ENCODE measurements at places on chromosomes 13 and 19.

GRCh38 chr13:90757127-90757680, 590.3 kb upstream of the MIR17HG start:
- no peaks in the 10 kb centered on the region for H3K27me3 ChIP-seq
- H3K4me3 ChIP-seq, result no peak overlapping the region
- H3K27ac ChIP-seq, result no peak overlapping the region
- H3K36me3 ChIP-seq, result no peaks in the 10 kb centered on the region
- H3K4me1 ChIP-seq, result no peaks in the 10 kb centered on the region

DNA sequence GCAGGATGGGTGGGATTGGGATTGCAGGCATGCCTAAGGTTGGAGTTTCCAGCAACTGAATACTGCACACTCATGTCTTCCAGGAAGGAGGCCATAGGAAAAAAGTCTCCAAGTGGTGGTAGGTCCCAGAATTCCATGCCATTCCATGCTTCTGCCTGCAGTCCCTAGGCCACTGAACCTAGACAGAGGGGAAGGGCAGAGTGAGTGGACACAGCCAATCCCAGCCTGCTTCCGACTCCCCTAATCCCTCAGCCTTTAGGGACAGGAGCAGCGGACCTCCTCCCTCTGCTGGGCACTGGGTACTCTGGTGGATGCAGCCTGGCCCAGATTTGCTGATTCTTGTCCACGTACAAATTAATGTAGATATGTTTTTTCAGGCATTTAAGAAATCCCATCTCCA, 17.0 kb downstream of the VSTM2B start:
- no peak overlapping the region for H3K4me3 ChIP-seq
- peaks cover 10% of the 10 kb centered on the region for H3K36me3 ChIP-seq

DNA sequence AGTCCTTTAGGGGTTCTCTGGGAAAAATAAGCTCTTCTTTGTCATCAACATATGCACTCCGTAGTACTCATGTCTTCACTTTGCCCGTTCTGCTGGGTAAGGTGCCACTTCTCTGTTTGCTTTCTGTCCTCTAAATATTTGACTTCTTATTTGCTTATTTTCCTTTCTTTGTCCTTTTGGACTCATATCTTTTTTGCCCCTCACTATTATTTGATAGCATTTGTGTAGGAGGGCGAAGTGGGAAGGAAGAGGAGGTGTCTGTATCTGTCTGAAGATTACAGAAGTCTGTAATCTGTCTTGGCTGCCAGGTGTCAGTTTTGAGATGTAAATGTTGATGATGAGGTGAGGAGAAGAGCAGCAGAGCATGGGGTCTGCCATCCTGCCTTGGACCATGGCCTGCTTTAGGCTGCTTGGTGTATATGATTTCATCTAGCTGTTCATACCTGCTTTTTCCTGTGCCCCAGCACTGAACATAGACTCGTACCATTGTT, 30.8 kb downstream of the USPL1 start:
- H3K36me3 ChIP-seq, result peaks cover 20% of the 10 kb centered on the region
- H3K4me1 ChIP-seq, result peaks cover 30% of the 10 kb centered on the region
- H3K4me3 ChIP-seq, result no peak overlapping the region
- H3K27me3 ChIP-seq, result no peaks in the 10 kb centered on the region

DNA sequence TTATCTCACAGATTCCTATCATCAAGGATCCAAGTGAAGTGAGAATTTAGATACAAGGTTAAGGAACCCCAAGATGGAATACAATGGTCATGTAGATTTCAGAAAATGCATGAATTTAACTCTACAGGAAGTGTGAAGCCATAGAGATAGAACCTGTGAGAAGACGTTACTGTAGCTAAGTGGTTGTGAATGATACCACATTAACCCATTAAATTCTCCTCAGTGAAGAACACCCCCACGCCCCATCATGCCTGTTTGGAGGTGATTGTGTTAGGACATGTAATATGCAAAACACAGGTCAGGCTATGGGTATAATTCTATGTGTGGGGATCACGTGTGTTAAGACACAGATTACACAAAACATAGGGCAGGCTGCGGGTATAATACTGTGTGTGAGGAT, 1166.7 kb downstream of the EFNB2 start:
- H3K4me1 ChIP-seq, result no peaks in the 10 kb centered on the region
- no peaks in the 10 kb centered on the region for H3K36me3 ChIP-seq
- no peak for DNase-seq

DNA sequence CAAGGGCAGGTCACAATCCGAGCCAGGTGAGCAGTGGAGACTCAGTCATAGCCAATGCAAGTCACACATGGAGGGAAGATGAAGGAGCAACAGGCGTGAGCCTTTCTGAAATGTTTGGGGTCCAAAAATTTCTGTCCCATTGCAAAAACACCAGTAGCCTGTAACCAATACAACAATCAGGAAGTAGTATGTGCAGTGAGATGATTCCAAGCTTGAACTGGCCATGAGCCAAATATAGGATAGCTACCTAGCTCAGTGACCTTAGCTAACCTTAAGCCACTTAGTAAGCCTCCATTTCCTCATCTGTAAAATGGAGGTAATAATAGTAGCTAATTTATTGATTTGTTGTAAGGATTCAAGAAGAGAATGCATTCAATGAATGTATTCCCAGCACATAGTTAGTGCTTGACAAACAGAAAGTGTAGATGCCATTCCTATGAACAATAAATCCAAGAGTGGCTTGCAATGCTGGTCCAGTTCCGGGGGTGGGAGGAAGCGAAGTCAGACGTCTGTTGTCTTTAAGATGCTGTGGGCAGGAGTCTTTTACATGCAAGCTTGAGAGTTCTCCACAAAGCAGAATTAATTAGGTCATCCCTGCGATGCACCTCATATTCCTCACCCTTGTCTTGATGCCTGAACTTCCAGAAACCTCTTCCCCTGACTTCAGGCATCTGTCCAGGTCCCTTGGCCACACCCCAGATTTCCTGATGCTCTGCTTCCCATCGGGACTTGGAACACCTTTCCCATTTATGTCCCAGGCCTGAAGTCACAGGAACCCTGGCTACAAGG, 195.7 kb upstream of the UBL3 start:
- H3K4me3 ChIP-seq, result no peak overlapping the region
- DNase-seq, result no peak
- no peak overlapping the region for H3K27ac ChIP-seq
- H3K27me3 ChIP-seq, result peaks cover 5% of the 10 kb centered on the region
- H3K4me1 ChIP-seq, result peaks cover 15% of the 10 kb centered on the region

DNA sequence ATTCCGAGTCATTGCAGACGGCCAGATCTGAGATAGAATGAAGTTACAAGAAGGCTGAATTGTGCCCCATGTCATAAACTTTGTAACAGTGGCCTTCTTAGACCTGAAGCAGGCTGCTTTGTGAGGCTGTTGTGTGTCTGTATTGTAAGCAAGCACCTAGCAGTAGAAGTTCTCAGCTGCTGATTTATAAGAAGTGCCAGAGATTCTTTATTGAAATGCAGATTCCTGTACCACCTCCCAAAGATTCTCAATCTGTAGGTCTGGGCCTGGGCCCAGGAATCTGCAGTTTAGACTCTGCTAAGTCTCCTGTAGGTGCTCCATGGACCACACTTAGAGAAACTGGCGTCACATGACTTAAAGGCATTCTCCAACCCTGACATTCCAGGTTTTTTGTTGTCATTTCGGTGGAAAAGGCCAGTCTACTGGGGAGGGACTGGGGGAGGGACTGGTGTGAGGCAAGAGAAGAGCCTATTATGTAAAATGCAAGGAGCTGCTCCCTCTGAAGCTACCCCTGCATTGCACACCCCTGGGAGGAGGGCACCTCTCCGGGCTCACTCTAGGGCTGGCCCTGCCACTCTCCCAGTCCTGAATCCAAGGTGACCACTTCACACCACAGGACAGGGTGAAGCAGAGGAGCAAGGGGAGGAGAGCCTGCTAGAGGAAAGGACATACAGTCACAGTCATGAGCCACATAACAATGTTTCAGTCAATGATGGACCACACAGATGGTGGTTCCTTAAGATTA, 769 bp upstream of the TMEM272 start:
- H3K27me3 ChIP-seq, result peaks cover 23% of the 10 kb centered on the region
- H3K4me3 ChIP-seq, result no peak overlapping the region
- H3K4me1 ChIP-seq, result peaks cover 5% of the 10 kb centered on the region
- H3K27ac ChIP-seq, result no peak overlapping the region
- DNase-seq, result no peak

DNA sequence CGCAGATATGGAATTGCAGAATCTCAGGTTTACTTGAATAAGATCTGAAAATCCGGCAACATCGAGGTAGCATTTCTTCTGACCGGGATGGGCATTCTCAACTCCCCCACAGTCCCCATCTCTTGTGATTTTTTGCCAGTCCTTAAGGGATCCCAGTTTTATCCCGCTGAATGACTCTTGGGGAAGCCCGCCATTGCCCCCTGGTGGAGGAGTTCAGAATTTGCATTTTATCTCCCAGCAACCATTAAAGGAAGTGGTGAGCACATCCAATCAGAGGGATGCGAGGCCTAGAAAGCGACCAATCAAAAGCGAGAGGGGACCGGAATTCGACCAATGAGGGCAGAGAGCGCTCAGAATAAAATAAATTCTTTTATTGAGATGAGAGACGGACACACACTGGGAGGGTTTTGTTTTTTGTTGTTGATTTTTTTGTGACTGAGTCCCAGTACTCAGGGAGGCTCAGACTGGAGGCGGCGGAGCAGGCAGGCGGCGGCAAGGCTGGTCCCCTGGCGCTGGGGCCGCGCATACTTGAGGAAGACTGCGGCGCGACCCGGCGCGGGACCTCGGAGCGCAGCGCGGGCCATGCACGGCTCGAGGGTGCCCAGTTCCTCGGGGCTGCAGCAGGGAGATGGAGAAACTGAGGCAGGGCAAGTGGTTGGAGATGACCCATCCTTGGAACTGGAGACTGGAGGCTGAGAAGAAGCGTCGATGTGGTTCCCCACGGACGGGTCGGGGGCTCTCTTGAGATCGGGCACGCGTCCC, 3.9 kb upstream of the TTC9B start:
- H3K27me3 ChIP-seq, result peaks cover 62% of the 10 kb centered on the region
- H3K4me3 ChIP-seq, result peak overlapping the region; percentile 60
- H3K36me3 ChIP-seq, result peaks cover 2% of the 10 kb centered on the region
- peak; percentile 53 for DNase-seq

DNA sequence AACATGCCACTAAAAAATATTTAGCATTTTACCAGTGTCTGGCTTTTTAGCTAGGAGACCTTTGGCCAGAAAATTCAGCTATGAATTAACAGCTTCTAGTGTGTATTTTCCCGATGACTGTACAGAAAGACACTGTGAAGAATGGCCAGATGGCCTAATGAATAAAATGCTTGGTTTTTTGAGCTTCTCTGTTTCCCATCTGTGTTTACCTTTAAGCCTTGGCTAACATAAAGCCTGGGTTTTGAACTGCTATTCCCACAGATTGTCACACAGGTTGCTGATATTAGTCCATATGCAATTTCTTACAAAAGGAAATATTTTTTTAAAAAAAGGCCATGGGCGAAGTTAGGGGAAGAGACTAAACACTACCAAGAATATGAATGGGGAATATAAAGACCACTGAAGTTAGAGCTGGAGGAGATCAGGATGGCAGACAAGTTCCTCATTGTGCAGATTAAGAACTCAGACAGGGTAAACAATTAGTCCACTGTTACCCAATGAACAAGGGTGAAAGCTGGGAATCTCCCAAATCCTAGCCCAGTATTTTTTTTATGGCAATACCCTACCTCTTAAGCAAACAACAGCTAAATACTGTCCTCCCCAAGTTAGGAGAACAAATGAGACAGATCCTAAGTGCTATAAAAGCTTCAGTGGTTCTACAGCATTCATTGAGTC, 95.1 kb downstream of the DCT start:
- DNase-seq, result no peak
- H3K4me3 ChIP-seq, result no peak overlapping the region
- no peaks in the 10 kb centered on the region for H3K4me1 ChIP-seq

- no peak overlapping the region for H3K4me3 ChIP-seq
- no peak for DNase-seq
- no peak overlapping the region for H3K27ac ChIP-seq
- H3K36me3 ChIP-seq, result no peaks in the 10 kb centered on the region
- H3K4me1 ChIP-seq, result no peaks in the 10 kb centered on the region
- no peaks in the 10 kb centered on the region for H3K27me3 ChIP-seq
Measured at GRCh38 chr13:47420568-47420967, 523.7 kb upstream of the HTR2A start.

GRCh38 chr13:21058361-21058760, 3.0 kb downstream of the LATS2 start:
- H3K4me3 ChIP-seq, result peak overlapping the region; percentile 41
- H3K27ac ChIP-seq, result no peak overlapping the region
- peaks cover 14% of the 10 kb centered on the region for H3K4me1 ChIP-seq
- no peaks in the 10 kb centered on the region for H3K36me3 ChIP-seq
- peaks cover 11% of the 10 kb centered on the region for H3K27me3 ChIP-seq
- no peak for DNase-seq

GRCh38 chr13:48043789-48044503, 6.4 kb downstream of the NUDT15 start:
- H3K36me3 ChIP-seq, result peaks cover 4% of the 10 kb centered on the region
- no peak for DNase-seq
- H3K27ac ChIP-seq, result peak overlapping the region; percentile 80
- H3K4me1 ChIP-seq, result peaks cover 14% of the 10 kb centered on the region
- H3K4me3 ChIP-seq, result peak overlapping the region; percentile 31

DNA sequence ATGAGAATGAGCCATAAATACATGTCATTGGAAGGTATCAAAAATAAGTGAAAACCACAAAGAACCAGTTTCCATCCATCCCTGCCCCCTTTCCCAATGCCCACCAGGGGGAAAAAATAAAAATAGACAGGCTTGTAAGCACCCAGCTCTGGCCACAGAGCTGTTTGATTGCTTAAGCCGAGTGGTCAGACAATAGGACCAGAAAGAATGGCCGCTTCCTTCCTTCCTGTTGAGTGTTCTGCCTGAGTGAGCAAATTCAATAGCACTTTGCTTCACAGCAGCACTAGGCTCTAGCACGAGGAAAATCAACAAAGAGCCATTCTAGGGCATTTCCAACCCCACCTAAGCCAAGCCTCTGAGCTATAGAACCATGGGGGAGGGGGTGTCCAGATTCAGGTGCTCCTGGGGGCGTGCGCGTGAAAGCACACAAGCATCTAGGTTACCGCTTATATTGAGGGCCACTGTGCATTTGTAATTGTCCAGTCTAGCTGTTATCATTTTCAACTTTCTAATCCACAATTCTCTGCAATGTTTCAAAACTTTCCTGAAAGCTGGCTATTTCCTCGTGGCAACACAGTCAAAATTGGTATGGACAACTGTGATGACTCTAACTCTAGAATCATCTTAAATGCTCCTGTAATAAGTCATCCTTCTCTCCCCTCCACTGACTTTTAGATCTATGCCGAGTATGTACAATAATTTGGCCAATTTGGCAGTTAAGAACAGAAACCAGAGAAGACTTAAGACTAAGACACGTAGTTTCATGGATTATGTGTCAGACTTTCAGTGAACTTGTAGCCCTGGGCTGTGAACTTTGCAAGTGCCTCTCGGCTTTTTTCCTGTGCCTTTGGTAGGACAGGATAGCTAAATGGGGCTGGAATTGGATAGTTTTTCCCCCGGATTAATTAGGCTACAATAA, 64.3 kb downstream of the SPRY2 start:
- H3K27me3 ChIP-seq, result no peaks in the 10 kb centered on the region
- H3K27ac ChIP-seq, result no peak overlapping the region
- no peak for DNase-seq
- no peaks in the 10 kb centered on the region for H3K36me3 ChIP-seq

DNA sequence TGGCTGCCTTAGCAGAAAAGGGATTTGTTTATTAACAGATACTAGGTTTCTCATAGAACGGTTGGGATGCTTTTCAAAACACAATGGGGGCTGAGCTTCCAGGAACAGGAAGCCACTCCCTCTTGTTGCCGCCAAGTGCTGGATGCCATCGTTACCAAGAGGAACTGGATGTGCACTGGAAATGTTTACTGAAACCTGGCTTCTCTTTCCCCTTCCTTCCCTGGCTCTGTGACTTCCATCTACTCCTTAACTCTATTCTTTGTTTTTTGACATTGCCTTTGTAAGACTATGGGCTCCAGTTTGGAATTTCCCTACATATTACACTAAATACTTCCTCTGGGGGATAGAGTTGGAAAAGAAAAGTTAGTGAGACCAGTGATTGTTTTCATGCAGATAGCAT, 11.7 kb upstream of the KL start:
- peaks cover 2% of the 10 kb centered on the region for H3K36me3 ChIP-seq
- H3K4me1 ChIP-seq, result no peaks in the 10 kb centered on the region
- peaks cover 21% of the 10 kb centered on the region for H3K27me3 ChIP-seq

Measured in T-helper 17 cell (primary cell).